ENCODE measurements at places on chromosomes 16 and 17. TPM values are rescaled to one million over a fixed set of nuclear protein-coding genes. Genes with fewer than 3 reads are reported as not detected.

Gene NT5M
- 0.64 TPM for total RNA-seq

Gene CPPED1
- total RNA-seq = 26.1 TPM

Gene KCNH4
- total RNA-seq = not detected

Gene SOX9
- 20.3 TPM for total RNA-seq

Gene LCAT
- 4.1 TPM for total RNA-seq

Gene PSMC5
- total RNA-seq = 102 TPM

Gene JPT1
- 328 TPM for total RNA-seq

Gene CNTNAP4
- not detected for total RNA-seq

Gene NOTUM
- not detected for total RNA-seq

Gene GNAO1
- total RNA-seq = 0.64 TPM

Gene TM4SF5
- not detected for total RNA-seq

Gene GJD3
- total RNA-seq = 0.28 TPM

Gene CES5A
- total RNA-seq = not detected

Gene CLEC19A
- not detected for total RNA-seq

Gene MYH2
- total RNA-seq = 0.56 TPM

Gene SHISA9
- total RNA-seq = 0.20 TPM

Gene ACADVL
- 311 TPM for total RNA-seq

Gene MYO1C
- 94.2 TPM for total RNA-seq

Gene MAP2K3
- total RNA-seq = 41.3 TPM

Gene MYOCD
- 1.3 TPM for total RNA-seq

Gene TPSD1
- not detected for total RNA-seq

Gene CACNG1
- total RNA-seq = not detected

Gene ADAD2
- 1.1 TPM for total RNA-seq

Gene TMEM107
- total RNA-seq = 17.5 TPM

Gene TPSAB1
- 4.6 TPM for total RNA-seq

Gene TBC1D3K
- total RNA-seq = not detected

Gene CHTF18
- total RNA-seq = 20.2 TPM

Gene CCL1
- not detected for total RNA-seq

Gene KRTAP4-9
- not detected for total RNA-seq

Gene ZNF23
- 3.9 TPM for total RNA-seq

Gene KLHL10
- total RNA-seq = 0.32 TPM

Gene GSDMA
- total RNA-seq = 1.9 TPM

Gene GPRC5C
- total RNA-seq = 13.0 TPM

Gene CIBAR2
- not detected for total RNA-seq
